ENCODE measurements at places on chromosomes 6 and 20. TPM values are rescaled to one million over a fixed set of nuclear protein-coding genes. Genes with fewer than 3 reads are reported as not detected.
A peak's percentile ranks its signal among the peaks of the same experiment; 100 is the strongest.

DNA sequence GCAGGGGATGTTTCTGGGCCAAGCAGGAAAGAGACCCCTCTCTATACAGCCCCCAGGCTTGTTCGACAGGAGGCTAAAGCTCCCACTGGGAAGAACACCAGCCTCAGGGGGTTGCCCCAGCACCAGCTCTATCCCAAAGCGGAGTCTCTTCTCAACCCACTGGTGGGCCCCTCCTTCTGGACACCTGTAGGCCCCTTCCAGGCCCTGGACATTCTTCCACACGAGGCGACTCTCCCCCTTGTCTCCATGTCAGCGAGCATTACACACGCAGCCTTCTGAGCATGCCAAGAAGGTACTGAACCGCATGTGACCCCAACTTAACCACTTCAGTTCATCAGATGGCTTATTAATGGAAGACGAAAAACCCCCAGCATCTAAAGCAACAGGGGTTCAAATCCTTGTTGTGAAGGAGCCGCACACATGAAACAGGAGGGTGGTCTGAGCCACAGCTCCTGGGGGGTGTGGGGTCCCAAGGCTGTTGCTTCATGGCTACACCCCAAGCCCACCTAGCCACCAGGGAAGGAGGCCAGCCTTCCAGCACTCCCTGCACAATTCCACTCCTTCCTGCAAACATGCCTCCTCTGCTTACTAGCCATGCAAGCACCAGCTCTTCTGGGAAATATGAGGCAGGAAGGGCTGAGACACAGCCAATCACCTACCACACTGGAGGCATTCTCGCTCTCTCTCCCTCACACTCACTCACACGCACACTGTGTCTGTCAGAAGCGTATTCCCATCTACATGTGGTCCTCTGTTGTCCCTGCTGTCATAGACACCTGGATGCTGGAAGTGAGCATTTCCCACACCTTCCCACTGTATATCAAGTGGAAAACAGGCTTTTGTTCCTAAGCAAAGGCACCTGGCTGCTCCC lies 104.5 kb downstream of the NOL4L start:
- peak; percentile 17 for DNase-seq

DNA sequence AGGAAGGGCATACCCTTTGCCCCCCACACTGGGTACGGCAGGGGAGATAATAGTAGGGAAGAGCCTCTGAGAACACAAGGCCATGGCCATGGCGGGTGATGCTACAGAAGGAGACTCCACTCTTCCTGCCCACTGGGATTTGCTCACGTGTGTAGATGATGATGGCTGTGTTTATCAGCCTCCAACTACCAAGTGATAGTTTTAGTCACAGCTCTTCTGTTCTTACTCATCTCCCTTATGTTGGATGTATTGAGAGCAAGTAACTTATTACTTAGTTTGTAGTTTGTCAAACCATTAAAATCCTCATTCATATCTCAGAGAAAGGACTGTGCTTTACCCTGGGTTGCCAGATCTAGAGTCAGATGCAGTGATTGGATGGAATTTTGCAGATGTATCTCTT lies 66.0 kb downstream of the CDH26 start:
- no peak for DNase-seq

DNA sequence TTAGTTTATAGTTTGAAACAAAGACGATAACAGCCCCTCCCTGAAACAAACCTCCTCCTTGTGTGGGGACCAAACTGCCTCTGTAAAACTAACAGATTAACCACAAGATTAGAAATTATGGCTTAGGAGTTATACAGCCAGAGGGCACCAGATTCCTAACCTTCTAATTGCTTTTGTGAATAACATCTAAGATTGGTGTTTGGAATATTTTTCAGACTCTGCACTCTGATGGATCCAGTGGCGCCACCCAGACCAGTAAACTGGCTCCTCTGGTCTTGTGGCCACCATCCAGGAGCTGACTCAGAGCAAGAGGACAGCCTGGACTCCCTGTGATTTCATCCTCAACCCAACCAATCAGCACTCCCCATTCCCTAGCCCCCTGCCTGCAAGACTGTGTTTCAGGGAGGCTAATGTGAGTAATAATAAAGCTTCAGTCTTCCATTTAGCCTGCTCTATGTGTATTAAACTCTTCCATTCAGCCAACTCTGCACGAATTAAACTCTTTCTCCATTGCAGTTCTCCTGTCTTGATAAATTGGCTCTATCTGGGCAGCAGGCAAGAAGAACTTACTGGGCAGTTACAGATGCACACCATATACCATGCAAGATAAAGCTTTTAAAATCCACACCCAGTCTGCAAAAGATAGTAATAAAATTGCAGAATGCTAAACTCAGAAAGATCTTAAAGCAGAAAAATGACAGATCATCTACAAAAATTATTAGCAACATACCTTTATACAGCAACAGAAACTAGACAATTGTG lies 58.5 kb upstream of the SLC22A16 start:
- DNase-seq = peak; percentile 48

The CST4 gene
- total RNA-seq = not detected

The GPX5 gene
- not detected for total RNA-seq

The TRIM10 gene
- not detected for total RNA-seq

- DNase-seq = no peak
Measured at GRCh38 chr20:31701591-31701990, 21.1 kb downstream of the BCL2L1 start.

The MRPS26 gene
- total RNA-seq = 42.8 TPM

The SLC12A5 gene
- total RNA-seq = 2.6 TPM

GRCh38 chr20:37911838-37912281 lies 8.9 kb downstream of the VSTM2L start:
- DNase-seq = peak; percentile 49

DNA sequence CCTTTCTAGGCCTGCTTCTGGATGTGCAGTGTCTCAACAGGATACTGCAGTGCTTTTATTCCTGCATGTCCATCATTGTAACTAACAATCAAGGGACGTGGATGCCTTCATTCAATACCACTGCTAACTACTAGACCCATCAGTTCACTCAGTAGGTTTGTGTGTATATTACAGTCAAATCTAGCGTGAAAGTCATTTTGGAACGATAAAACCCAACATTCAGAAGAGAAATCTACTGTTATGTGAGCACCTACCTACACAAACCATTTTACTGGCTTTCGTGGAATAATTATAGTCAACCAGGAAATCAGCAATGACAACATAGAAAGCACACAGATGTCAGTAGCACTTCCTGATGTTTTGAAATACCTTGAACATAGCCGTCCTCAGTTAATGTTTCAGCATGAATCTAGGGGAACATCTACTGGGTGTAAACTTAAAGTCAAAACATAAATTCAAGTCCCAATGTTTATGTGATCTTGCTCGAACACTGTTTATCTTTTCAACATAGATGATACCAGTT lies 270.6 kb downstream of the FARS2 start:
- DNase-seq = no peak

The TRIM40 gene
- not detected for total RNA-seq

DNA sequence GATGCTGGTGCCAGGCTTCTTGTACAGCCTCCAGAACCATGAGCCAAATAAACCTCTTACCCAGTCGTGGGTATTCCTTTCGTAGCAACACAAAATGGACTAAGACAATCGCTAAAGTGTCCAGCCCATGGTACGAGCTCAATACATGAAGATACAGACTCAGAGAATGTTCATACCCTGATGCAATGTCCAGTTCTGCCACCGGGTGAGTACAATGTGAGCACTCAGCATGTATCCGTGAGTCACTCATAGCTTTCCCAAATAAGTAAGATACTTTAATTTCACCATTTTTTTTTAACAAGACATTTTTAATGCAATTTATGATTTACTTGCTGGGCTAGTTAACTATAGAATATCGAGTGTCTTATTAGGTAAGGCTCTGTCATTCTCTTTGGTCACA lies 26.7 kb upstream of the PDE10A start:
- DNase-seq = no peak

The JPH2 gene
- 93.5 TPM for total RNA-seq

DNA sequence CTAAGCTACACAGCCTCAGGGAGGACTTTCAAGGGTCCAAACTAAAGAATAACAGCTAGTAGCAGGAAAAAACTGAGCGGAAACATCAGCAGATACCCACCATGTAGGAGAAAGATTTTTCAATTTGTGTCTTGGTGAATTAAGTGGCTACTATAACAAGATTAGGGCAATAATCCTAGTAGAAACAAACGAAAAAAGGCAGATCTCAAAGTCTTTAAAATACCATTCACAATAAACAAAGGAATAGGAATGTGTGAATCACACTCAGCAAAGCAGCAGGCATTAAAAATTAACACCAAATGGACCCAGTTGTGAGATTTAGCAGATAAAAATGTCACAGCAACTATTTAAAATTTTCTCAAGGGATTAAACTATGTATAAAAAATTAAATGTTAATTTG lies 761.2 kb downstream of the TENT5A start:
- DNase-seq = no peak

DNA sequence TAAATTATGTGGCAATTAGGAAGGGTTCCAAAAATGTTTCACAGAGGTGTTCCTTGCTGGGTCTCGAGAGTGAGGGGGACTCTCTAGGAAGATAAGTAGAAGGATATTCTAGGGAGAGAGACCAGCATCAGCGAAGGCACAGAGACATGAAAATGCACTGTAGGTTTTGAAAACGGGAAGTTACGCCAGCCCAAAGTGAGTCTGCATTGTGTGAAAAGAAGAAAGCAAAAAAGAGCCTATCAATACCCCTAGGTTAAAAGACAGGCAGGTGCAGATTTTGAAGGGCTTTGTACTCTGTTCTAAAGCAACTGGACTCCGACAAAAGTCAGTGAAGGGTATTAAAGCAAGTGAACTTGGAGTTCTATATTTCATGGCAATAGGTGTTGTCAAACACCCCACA lies 25.7 kb upstream of the MRAP2 start:
- DNase-seq = no peak

The PKIB gene
- total RNA-seq = 1.0 TPM

DNA sequence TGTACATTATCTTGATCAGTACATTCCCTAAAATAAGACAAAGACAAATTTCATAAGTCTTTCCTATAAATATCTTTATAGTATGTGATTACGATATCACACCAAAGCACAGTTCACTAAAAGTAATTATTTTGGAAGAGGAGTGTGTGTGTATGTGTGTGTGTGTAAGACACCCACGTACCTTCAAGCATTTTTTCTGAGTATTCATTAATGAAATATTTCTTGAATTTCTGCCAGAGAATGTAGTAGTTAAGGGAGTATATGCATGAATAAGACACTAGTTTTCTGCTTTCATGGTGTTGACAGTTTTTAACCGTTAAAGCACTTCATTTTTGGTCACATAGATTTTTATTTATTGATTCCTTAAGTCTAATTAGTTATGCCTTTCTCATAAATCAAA lies 36.8 kb downstream of the MANEA start:
- no peak for DNase-seq

The CTSA gene
- total RNA-seq = 107 TPM

DNA sequence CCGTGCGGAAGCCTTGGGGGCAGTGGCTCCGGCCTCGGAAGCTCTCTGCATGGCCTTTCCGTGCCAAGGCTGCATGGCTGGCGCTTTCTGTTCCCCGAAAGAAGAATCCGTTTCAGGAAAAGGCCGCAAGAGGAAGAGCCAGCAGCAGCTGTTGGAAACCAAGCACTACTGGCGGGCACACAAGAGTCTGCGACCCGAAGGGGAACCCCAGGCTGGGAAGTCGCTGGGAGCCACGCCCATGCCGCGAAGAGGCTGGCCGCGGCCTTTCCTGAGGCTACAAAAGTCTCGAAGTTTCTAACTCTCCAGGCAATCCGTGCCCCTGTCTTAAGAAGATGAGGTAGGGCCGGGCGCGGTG lies at the start of gene CGAS:
TSS of gene CGAS (minus strand) at position 191 of the 355 bp plus-strand sequence. CDS start at position 75, 116 bp downstream.
- DNase-seq = peak; percentile 85

The CALHM5 gene
- total RNA-seq = 3.0 TPM

DNA sequence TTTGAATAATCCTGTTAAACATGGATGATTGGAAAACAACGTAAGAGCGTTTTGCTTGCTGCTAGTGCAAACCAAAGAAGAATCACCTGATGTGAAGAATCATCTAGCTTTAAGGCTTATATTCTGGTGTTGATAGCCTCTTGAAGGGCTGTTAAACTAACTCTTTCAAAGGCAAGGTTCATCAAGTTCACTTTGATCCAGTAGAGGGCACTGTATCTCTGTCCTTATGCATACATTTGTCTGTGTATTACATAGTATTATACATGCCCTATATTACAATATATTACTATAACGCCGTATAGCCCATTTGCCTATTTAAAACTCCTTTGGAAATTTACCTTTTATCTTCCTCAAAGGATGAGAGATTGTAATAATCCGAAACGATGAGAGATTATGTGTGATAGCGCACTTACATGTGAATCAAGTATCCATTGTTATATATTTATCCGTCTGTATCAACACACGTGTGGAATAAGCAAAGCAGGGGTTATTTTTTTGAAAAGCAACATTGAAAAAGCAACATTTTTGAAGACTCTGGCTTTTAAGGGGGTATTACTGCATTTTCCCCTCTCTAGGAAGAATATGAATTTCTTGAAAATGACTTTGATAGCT lies 50.8 kb upstream of the NRN1 start:
- no peak for DNase-seq

- no peak for DNase-seq
Measured at GRCh38 chr6:159149641-159150040, 19.6 kb upstream of the FNDC1 start.

The RPS18 gene
- 1,230 TPM for total RNA-seq

DNA sequence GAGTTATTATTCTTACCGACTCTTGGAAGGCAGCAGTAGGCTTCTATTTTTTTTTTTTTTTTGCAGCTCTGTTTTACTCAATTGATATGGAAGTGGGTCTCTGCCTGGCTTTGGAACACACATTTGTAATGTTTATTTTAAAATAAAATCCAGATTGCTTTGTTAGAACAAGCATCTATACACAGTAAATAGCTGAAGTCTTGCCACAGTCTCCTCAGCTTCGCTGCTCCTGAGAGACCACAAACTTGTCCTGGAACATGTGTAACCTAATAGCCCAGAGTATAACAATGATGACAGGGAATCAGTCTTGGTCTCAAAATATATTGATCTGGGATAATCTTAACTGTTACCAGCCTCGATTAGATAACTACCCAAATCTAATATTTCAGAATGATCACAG lies 299.8 kb upstream of the NOX3 start:
- DNase-seq = no peak

GRCh38 chr6:165922309-165922794 lies 245.3 kb downstream of the TBXT start:
- DNase-seq = no peak

GRCh38 chr6:36851626-36852025 lies 12.4 kb upstream of the CPNE5 start:
- DNase-seq = no peak

DNA sequence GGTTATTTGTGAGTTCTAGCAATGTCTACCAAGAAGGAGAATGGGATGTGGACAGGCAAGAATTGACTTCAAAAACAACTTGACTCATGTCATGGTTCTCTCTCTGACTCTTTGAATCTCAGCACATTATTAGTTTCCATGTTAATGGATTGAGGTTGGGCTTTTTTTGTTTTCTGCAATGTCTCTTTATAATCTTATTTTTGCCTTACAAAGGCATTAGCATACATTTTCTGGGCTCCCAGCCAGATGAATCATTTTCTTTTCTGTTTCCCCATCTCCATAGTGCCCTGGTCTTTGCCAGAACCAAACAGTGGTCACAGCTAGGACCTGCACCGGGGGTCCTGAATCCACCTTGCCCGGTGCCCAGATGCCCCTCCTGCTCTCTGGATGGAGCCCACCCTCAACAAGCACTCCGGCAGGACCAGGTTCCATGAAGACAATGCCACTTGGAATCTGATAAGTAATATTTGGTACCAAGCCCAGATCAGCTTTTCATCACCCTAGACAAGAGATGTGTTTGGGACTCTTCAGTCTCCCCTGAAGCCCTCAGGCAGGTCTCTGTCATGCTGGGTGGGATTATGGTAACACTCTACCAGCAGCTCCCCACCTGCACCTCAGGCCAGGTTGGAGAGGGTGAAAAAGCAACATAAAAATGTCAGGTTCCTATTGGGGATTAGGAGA lies 266.7 kb upstream of the SULF2 start:
- no peak for DNase-seq
